ENCODE measurements at places on chromosomes 2 and 18. TPM values are rescaled to one million over a fixed set of nuclear protein-coding genes. Genes with fewer than 3 reads are reported as not detected.

- H3K4me3 ChIP-seq: no peak overlapping the region
- no peaks in the 10 kb centered on the region for H3K27me3 ChIP-seq
- H3K4me1 ChIP-seq: peaks cover 26% of the 10 kb centered on the region
- no peaks in the 10 kb centered on the region for H3K36me3 ChIP-seq
- peak overlapping the region; percentile 88 for H3K27ac ChIP-seq
These were observed 22.9 kb downstream of the ITGB1BP1 start for GRCh38 chr2:9400268-9401058.

The KRTCAP3 gene
- 3.9 TPM for total RNA-seq

- no peak overlapping the region for H3K4me3 ChIP-seq
- H3K4me1 ChIP-seq: no peaks in the 10 kb centered on the region
- no peaks in the 10 kb centered on the region for H3K27me3 ChIP-seq
These were observed 85.1 kb upstream of the FOXI3 start for GRCh38 chr2:88537640-88538039.

DNA sequence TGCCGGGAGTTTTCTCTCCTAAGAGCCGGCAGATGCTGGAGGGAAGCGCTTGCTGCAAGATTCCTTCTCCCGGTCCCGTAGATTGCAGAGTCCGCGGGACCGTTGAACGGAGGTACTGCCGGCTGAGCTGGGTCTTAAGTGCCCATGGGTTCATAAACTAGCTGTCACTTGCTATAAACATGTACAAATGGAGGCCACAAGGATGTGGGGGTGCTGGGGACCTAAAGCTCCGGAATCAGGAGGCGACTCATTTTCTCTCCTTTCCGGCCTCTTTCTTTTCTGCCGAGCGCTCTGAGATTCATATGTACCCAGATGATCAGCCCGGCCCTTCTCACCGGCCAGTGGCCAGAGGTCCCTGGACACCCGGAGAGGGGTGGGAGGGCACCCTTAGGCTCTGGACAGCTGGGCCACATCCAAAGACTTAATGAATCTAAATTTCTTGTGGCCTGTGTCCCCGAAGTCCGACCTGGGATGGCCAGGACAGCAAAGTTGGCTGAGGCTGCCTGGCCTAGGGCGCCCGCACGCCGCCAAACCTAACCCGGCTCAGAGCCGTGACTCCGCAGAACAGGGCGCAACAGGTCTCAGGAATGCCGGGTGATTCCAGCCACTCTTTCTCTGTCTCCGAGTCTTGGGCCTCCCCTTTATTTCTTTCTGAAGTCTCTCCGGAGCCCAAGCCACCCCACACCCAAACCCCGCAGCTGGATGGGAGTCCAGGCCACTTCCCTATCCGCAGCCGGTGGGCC is 2.4 kb upstream of the PAX3 start:
- peaks cover 52% of the 10 kb centered on the region for H3K4me1 ChIP-seq
- no peaks in the 10 kb centered on the region for H3K36me3 ChIP-seq
- peaks cover 55% of the 10 kb centered on the region for H3K27me3 ChIP-seq
- DNase-seq: no peak
- no peak overlapping the region for H3K4me3 ChIP-seq

The IL1R2 gene
- 63.3 TPM for total RNA-seq

DNA sequence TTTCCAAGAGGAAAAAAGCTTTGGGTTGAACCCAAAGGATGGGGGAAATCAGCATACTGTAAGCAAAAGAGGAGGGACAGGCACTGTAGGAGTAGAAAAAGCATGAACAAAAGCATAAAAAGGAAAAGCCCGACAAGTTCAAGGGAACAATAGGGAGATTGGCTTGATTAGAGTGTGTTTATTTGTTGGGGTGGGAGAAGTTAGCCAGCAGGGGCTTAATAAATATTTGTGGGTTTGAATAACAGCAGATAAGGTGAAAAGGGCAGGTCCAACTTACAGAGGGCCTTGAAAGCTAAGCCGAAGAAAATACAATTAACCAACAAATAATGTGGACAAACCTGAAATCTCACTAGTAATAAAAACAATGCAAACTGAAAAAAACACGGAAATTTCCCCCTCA is 126.7 kb downstream of the THADA start:
- H3K4me3 ChIP-seq: no peak overlapping the region
- no peaks in the 10 kb centered on the region for H3K36me3 ChIP-seq
- peak overlapping the region; percentile 67 for H3K27ac ChIP-seq
- peaks cover 43% of the 10 kb centered on the region for H3K4me1 ChIP-seq
- H3K27me3 ChIP-seq: no peaks in the 10 kb centered on the region

The KCNG3 gene
- total RNA-seq: 0.74 TPM

DNA sequence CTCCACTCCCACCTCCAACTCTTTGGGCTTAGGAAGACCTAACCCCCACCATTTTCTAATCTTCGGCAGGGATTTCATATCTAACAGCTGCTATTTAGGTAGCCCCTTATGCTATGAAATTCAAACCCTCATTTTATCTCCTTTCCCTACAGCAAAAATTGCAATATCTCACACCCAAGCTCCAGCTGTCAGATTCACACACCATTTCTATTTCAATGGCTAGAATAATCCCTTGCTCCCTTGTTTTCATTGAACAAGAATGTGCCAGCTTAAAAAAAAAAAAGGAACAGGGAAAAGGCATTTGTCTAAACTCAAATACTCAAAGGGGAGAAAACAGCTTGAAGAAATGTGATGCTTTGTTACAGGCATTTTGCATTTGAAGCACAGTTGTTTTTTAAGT is 850.6 kb upstream of the ACVR2A start:
- H3K27ac ChIP-seq: no peak overlapping the region
- no peaks in the 10 kb centered on the region for H3K36me3 ChIP-seq

DNA sequence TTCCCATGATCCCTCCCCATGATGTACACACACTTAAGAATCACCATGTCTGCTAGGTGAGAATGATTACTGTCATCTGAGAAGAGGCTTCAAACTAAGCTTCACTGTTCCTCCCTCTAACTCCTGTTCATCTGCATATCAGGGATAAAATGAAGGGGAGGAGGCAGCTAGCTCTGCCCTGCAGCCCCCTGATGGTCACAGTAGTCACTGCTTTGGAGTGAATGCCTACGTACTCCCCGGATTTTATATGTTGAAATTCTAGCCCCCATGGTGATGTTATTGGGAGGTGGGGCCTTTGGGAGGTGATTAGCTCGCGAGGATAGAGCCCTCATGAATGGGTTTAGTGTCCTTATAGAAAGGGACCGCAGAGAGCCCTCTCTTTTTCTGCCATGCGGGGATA is 156.4 kb downstream of the NCKAP5 start:
- H3K36me3 ChIP-seq: no peaks in the 10 kb centered on the region
- no peak overlapping the region for H3K27ac ChIP-seq
- no peaks in the 10 kb centered on the region for H3K27me3 ChIP-seq
- DNase-seq: no peak
- no peaks in the 10 kb centered on the region for H3K4me1 ChIP-seq

The ST8SIA3 gene
- total RNA-seq: 0.25 TPM

GRCh38 chr2:188631037-188631809 is 339.5 kb downstream of the GULP1 start:
- H3K27ac ChIP-seq: peak overlapping the region; percentile 70
- peaks cover 41% of the 10 kb centered on the region for H3K4me1 ChIP-seq
- no peak overlapping the region for H3K4me3 ChIP-seq
- DNase-seq: no peak
- no peaks in the 10 kb centered on the region for H3K27me3 ChIP-seq

GRCh38 chr2:126832757-126833156 is 65.9 kb upstream of the TEX51 start:
- peak; percentile 87 for DNase-seq
- no peaks in the 10 kb centered on the region for H3K36me3 ChIP-seq
- H3K4me1 ChIP-seq: no peaks in the 10 kb centered on the region
- H3K27me3 ChIP-seq: no peaks in the 10 kb centered on the region
- no peak overlapping the region for H3K27ac ChIP-seq

The CRYBA2 gene
- total RNA-seq: not detected

- H3K36me3 ChIP-seq: no peaks in the 10 kb centered on the region
- H3K4me1 ChIP-seq: no peaks in the 10 kb centered on the region
- H3K4me3 ChIP-seq: no peak overlapping the region
- no peak for DNase-seq
These were observed 29.2 kb upstream of the STK17B start for GRCh38 chr2:196200557-196200956.

- no peaks in the 10 kb centered on the region for H3K36me3 ChIP-seq
- no peak overlapping the region for H3K27ac ChIP-seq
- no peak for DNase-seq
- no peak overlapping the region for H3K4me3 ChIP-seq
- H3K4me1 ChIP-seq: no peaks in the 10 kb centered on the region
These were observed 277.4 kb upstream of the MC4R start for GRCh38 chr18:60649842-60650536.
